ENCODE measurements at places on chromosomes 2 and 18.

DNA sequence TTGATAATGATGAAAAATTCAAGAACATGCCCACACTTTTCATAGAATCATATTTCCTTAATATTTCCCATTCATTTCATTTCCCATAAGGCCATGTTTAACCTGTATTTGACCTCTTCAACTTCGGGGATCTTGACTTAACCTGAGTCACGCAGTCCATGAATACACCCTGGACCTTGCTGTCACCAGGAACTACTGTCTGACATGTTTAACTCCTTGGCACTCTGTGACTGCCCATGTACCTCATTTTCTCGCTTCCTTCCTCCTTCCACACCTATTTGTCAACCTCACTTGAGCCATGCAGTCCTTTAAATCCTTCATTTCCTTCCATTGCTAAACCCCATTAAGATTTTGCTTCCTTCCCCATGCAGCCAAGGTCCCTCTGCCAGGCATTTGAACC lies 16.3 kb downstream of the ABCB11 start:
- no peak for DNase-seq

GRCh38 chr2:86541334-86541733 lies 21.9 kb downstream of the CHMP3 start:
- no peak for DNase-seq

DNA sequence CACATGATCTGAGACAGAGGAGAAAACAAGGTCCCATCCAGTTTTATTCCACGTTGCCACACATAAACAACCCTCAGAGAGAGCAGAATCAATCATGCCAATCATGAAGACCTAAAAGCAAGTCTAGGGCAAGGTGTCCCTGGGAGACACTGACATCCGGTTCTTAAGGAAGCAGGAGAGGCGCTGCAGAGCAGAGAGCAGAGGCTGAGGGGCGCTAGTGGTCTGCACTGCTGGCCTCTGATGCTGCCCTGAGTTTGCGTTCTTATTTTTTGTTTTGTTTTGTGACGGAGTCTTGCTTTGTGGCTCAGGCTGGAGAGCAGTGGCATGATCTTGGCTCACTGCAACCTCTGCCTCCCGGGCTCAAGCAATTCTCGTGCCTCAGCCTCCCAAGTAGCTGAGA lies 83.3 kb downstream of the SMIM21 start:
- DNase-seq = no peak

- DNase-seq = no peak
Observed at GRCh38 chr18:21826641-21827302, 86.2 kb downstream of the MIB1 start.

GRCh38 chr2:85698184-85698879 lies 4.2 kb downstream of the GNLY start:
- DNase-seq = no peak

DNA sequence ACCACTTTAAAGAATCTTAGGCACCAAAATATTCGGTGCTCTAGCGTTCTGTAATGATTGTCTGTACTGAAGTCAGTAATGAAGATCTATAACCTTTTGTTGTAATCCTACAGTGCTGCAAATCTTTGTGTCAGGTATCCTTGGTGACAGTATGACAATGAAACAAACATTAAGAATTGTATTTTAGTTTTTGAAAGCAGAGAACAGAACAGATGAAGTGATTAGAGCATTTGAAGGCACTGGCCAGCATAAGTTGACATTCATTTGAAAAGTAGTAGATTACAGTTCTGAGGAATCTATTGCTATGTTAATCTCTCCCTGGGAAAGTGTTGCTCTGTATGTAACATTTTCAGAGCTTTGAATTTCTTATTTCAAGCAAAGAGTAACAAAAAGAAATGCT lies 451.2 kb downstream of the NUP35 start:
- no peak for DNase-seq

- no peak for DNase-seq
Observed at GRCh38 chr2:142222715-142223114, 91.9 kb upstream of the LRP1B start.

- no peak for DNase-seq
Observed at GRCh38 chr2:105116348-105116747, 78.5 kb downstream of the MRPS9 start.

DNA sequence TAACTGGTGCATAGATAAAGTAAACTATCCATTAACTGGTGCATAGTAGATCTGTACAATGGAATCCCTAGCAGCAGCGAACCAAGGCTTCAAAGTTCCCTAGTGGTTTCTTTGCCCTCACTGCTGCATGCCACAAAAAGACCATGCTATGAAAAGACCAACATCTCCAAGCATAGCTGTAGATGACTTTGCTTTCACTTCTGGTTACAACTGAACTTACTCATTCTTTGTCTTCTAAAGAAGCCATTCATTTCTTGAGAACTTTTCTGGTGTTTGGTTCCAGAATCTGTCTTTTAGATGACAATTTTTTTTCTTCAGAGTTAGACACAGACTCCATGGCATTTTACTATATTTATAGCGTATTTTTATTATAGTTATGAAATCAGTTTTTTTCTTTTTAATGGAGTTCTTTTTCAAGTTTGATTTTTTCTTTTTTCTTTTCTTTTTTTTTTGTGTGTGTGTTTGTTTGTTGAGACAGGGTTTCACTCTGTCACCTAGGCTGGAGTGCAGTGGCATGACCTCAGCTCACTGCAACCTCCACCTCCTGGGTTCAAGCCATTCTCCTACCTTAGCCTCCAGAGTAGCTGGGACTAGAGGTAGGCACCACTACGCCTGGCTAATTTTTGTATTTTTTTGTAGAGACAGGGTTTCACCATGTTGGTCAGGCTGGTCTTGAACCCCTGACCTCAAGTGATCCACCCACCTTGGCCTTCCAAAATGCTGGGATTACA lies 63.6 kb downstream of the SLC35F5 start:
- peak; percentile 28 for DNase-seq

DNA sequence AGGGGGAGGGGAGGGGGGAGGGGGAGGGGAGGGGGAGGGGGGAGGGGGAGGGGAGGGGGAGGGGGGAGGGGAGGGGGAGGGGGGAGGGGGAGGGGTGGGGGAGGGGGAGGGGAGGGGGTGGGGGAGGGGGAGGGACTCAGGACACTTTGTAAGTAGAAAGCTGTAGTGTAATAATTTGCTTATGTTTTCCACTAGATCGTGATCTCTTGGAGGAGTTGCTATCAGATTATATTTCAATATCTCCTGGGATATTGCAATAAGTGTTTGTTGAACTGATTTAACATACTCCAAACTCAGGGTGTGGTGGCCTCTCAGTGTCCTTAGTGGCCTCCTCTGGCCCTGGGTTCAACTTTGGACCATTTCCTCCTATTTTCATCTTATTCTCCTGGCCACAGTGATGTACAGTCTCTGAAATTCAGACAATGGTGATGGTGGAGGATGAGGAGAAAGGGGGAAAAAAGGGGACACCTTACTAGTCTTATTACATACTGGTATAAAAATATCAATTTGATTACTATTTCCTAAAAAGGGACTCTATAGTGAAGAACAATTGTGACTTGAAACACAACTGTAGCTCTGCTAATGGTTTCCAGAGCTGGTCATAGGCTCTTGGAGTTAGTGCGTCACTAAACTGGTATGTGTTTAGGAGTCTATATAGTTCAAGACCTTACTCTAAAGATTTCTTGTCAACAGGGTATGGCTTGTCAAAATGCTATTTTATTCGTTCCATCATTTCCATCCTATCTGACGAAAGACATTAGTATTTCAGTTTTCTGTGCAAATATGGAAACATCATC lies 89.6 kb downstream of the DDX1 start:
- DNase-seq = no peak

DNA sequence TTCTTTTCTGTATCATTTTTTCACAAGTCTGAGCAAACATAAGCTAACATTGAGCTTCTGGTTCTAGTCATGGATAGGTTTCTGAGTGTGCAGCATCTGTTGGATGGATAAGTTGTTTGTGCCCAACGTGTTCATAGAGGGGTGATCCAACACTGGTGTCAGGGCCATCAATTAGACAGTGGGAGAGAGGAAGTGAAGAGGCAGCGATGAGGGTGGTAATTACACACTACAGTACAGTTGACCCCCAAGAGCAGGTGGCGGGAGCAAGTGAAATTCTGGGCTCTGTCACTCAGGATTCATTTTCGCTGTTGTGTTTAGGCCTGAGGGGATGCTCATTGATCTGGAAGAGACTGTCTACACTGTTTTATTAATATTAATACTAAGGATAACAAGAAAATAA lies 180.0 kb upstream of the CXCR4 start:
- DNase-seq = no peak

DNA sequence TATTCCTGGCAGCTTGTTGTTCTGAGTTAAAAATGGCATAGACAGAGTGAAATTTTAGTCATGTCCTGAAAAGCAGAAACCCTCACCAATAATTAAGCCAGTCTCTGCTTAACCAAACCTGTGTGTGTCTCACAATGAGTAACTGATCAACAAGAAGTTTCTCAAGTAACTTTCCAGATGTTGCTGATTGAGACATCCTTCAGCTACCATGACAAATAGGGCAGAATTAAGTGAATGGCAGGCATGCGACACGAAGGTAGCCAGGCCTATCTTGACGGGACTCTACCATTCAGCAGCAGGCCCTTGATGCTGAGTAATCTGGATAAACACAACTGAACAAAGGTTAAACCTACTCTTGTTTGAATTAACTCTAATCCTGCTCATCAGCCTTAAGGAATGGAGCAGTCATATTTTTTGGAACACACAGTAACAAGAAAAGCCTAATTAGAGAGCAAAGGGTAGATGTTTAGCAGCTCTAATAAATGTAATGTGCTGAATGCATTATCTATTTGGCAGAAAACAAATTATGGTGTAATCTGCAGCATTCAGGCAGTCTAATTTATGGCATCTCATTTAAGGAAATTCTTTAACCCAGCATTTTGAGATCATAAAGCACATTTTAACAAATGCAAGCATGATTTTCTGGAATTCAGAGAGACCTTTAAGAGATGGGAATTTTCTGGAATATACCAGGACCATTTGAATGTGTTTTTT lies 159.5 kb upstream of the EPHA4 start:
- no peak for DNase-seq

GRCh38 chr2:240421381-240421780 lies 14.1 kb upstream of the GPC1 start:
- DNase-seq = no peak

DNA sequence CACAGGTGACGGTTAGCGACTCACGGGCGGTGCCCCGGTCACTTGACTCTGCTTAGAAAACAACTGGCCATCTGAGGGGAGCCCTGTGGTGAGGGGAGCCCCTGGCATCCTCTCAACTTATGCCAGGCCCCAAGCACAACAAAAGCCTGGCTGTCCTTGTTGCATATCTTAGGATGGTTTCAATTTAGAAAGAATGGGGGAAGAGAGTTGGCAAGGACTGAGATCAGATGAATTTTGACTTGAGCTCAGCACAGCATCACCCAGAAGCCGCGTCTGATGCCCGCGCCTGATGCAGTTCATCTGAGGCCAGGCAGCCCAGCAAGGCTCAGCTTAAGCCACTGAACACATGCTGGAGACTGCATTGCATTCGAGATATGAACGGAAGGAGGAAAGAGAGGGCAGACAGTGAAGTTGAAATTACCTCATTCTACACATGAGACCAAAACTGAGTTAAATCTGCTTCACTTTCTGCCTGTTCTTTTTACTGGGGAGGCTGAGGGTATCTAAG lies 36.8 kb downstream of the MYT1L start:
- DNase-seq = no peak

DNA sequence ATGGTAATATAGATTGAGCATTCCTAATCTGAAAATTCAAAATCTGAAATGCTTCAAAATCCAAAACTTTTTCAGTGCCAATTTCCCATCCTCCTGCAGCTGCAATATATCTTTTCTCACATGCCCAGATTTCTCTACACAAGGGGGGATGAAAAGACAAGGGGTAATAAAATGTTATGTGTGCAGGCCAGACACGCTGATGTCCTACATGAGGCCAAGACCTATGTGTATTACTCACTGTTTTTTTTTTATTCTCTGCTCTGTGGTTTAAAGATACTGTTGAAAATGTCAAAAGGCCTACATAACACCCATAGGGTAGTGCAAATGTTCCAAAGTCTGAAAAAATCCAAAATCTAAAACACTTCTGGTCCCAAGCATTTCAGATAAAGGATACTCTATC lies 41.2 kb upstream of the CWC22 start:
- no peak for DNase-seq

DNA sequence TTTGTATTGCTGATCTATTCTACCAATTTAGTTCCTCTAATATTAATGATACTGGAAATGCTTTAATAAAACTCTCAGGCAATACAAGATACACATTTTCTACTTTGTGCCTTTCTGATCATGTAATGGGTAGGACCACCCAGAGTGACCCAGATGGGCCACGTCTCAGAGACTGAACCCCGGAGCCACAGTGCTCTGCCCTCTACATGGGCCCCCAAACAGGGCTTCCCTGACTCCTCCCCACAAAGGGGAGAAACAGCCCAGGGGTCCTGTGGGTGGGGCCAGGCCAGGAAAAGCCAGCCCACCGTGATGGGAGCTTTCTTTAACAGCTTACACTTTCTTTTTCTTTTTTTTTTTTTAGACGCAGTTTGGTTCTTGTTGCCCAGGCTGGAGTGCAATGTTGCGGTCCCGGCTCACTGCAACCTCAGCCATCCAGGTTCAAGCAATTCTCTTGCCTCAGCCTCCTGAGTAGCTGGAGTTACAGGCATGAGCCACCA lies 18.4 kb downstream of the HDAC4 start:
- no peak for DNase-seq

DNA sequence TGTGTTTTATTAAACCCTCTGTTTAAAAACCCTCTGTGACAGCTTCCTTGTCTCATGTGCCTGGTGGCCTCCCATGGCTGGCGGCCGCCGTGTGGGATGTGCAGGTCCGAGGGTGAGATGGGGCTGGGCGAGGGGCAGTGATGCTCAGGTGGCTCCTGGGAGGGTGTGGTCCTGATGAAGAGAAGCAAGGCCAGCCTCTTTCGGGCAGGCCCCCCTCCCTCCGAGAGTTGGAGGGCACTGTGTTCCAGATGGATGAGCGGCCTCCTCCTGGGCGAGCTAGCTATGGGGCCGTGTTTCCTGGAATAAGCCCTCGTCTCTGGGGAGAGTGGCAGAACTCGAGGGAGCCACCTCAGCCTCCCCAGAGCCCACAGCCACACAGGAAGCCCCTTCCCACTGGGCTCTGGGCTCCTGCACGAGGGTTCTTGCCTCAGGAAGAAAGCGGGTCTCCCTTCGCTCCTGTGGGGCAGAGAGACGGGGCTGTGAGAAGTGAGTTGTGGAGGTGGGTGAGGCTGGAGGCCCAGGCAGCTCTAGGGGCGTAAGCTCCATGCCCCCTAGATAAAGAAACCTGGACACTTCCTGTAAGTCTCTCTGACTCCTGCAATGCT lies 72.1 kb downstream of the ASB1 start:
- no peak for DNase-seq

GRCh38 chr2:55490554-55490953 lies 29.0 kb upstream of the CFAP36 start:
- DNase-seq = no peak

GRCh38 chr18:13502585-13502984 lies 223.8 kb downstream of the FAM210A start:
- DNase-seq = no peak

- no peak for DNase-seq
Observed at GRCh38 chr2:207408086-207408794, 121.5 kb upstream of the CREB1 start.

- DNase-seq = no peak
Observed at GRCh38 chr2:16661526-16661925, 4.1 kb downstream of the CYRIA start.

- peak; percentile 93 for DNase-seq
Observed at GRCh38 chr18:70205421-70206397, at the start of gene RTTN. TSS of gene RTTN (minus strand) at chr18:70205687. CDS start at chr18:70205658, 29 bp downstream.
